ENCODE measurements at places on chromosomes 16 and 17.

- no peak for DNase-seq
Measured at GRCh38 chr16:10678655-10679054, 16.1 kb downstream of the TEKT5 start.

- DNase-seq = no peak
Measured at GRCh38 chr16:81369888-81370504, 55.2 kb downstream of the GAN start.

DNA sequence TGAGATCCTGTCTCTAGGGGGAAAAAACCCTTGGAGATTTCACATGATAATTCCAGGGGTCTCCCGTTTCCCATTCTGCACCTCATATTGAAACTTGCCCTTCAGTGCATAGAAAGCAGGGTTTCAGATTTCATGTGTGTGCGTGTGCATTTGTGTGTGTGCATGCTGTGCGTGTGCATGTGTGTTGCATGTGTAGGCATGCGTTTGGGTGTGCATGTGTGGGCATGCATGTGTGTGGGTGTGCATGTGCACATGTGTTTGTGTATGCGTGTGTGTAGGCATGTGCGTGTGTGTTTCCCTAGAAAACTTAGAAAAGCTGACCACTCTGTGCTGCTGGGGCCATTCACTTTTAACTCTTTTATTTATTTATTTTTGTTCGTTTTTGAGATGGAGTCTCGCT lies 40.0 kb downstream of the IL21R start:
- DNase-seq = no peak

DNA sequence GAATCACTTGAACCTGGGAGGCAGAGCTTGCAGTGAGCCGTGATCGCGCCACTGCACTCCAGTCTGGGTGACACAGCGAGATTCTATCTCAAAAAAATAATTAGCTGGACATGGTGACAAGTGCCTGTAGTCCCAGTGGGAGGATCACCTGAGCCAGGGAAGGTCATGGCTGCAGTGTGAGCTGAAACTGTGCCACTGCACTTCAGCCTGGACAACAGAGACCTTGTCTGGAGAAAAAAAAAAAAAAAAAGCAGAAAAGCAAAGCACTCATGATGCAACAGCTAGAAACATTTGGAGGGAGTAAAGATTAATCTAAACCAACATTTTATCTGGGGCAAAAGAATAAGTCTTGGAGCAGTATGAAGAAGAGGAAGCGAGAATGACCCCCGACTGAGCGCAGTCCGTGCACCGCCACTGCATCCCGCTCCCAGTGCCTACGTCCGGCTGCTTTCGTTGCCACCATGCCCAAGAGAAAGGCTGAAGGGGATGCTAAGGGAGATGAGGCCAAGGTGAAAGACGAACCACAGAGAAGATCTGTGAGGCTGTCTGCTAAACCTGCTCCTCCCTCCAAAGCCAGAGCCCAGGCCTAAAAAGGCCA lies 8.2 kb downstream of the PRPSAP1 start:
- no peak for DNase-seq

Data from NCI-H2081 (cell line).